ENCODE measurements at places on chromosomes 5 and 9.
A peak's percentile ranks its signal among the peaks of the same experiment; 100 is the strongest.

- DNase-seq: no peak
Measured at GRCh38 chr9:112530751-112531205, 44.2 kb downstream of the KIAA1958 start.

- no peak for DNase-seq
Measured at GRCh38 chr5:68219161-68219816, 3.7 kb downstream of the PIK3R1 start.

GRCh38 chr9:131062969-131063368 lies 33.4 kb upstream of the AIF1L start:
- no peak for DNase-seq

DNA sequence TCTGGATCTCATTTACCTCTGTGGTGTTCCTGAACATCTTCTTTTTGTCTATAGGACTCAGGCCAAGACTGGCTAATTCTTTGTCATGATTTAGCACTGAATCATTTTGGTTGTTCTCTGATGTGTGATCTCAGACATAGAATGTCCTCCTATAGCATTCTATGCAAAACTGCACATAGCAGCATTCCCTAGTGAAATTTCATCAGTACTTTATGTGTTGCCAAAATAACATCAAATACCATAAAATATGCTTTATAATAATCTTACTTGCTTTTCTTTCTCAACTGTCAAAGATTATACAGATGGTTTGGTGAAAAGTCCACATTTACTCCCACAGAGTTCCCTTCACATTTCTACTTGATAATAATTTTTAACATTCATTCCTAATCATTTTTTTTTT lies 115.7 kb upstream of the MPDZ start:
- no peak for DNase-seq

- DNase-seq: no peak
Measured at GRCh38 chr9:121861501-121862180, 210.2 kb downstream of the DAB2IP start.

- DNase-seq: no peak
Measured at GRCh38 chr5:114317751-114318150, 44.1 kb upstream of the KCNN2 start.

GRCh38 chr9:134158753-134159392 lies 5.5 kb downstream of the RNU6ATAC start:
- no peak for DNase-seq

DNA sequence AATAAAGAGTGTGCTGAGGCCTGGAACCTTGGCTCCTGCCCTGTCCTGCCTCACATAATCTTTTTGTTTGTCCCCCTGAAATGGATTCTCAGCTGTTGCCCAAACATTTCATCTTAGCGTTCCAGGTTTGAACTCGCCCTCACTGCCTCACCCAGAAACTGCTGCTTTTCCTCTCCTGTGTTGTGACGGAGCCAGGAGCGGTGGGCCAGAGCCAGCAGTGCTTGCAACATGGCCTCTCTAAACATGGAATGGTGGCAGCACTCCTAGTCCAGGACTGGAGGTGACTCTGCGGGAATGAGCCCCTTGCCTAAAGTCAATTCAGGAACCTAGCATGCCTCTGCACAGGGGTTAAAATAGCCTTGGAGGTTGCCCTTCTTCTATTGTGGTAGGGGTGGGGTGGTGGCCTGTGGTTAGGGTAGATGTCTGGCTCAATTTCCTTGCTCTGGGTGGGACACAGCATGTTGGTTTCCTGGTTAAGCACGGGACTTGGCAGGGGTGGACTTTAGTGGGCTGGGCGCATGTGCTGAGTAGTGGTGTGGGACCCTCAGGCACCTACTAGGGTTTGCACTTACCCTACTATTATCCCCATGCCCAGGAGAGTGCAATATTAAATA lies 101.6 kb downstream of the SLC25A46 start:
- DNase-seq: no peak

DNA sequence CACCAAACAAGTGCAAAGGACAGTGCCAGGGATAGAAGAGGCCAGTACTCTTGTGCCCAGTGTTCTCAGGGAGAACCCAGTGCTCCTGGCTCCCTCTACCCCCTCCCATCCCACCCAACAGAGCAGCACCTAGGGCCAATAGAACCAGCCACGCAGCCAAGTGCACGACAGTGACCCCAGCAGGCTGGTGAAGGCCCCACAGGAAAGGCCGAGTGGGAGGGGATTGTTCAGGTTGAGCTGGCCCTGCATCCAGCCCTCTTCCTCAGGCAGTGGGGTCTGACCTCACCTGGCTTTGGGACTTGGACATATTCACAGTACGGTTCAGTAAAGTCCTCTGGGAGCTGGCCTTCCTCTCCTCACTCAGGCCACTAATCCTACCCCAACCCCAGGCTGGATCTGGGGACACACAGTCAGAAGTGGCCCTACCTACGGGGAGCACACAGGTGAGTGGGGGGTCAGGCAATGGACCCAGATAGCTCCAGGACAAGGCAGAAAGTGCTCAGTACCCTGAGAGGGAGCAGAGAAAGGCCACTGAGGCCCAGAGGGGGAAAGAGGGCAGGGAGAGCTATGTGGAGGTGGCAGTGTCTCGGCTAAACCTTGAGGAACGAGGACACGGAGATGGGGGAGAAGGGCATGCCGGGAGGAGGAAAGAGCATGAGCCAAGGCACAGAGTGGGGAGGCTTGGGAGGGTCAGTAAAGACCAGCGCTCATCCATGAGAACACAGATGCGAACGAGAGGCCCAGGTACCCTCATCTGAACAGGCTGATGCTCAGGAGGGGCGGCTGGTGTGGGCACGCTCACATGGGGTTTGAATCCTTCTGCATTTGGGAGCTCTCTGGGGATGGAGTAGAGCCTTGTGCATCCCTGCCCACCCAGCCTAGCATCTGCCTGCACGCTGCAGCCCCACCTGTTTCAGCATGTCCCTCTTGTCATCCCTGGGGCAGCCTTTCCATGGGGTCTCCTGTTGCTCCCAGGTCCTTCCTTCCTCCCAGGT lies 25.6 kb downstream of the POLR1E start:
- no peak for DNase-seq

- no peak for DNase-seq
Measured at GRCh38 chr5:164057121-164057520, 551.7 kb downstream of the MAT2B start.

DNA sequence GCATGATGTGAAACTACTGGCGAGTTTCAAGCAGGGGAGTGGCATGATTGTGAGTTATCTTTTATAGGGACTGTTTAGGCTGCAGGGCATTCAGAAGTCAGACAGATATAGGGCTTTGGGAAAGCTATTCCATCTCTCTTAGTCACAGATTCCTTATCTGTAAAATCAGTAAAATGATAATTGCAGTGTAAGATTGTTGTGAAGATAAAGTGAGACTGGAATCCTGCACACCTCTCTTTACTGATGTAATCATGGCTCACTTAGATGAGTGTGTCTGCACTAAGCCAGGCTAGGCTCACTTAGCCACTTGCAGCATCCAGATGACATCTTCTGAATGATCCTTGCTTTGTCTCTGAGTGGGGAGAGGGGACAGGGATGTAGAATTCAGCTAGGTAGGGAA lies 81.8 kb upstream of the MAMDC2 start:
- DNase-seq: peak; percentile 22

- DNase-seq: no peak
Measured at GRCh38 chr9:4333787-4334186, 33.9 kb upstream of the GLIS3 start.

- peak; percentile 86 for DNase-seq
Measured at GRCh38 chr9:95091601-95092261, 225.8 kb downstream of the FANCC start.

GRCh38 chr9:27483576-27483975 lies 40.5 kb upstream of the IFNK start:
- DNase-seq: no peak

- no peak for DNase-seq
Measured at GRCh38 chr5:66830636-66831035, 234.4 kb downstream of the MAST4 start.

- DNase-seq: no peak
Measured at GRCh38 chr9:81686614-81687520, 2.5 kb downstream of the TLE1 start.

DNA sequence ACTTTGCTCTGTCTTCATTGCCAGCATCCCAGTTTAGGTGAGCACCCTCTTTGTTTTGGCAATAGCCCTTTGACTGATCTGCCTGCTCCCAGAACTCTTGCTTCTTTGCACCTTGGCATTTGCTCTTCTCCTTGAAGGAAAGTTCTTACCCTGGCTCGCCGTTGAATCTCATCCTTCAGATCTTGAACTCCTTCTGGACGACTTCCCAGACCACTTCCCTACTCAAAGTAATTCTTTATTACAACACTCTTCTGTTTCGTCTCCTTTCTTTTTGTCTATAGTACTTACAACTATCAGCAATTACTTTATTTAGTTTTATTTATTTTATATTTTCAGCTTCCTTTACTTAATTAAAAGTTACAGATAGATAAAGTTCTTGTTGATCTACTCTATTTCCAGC lies 1510.1 kb downstream of the MAT2B start:
- DNase-seq: no peak

DNA sequence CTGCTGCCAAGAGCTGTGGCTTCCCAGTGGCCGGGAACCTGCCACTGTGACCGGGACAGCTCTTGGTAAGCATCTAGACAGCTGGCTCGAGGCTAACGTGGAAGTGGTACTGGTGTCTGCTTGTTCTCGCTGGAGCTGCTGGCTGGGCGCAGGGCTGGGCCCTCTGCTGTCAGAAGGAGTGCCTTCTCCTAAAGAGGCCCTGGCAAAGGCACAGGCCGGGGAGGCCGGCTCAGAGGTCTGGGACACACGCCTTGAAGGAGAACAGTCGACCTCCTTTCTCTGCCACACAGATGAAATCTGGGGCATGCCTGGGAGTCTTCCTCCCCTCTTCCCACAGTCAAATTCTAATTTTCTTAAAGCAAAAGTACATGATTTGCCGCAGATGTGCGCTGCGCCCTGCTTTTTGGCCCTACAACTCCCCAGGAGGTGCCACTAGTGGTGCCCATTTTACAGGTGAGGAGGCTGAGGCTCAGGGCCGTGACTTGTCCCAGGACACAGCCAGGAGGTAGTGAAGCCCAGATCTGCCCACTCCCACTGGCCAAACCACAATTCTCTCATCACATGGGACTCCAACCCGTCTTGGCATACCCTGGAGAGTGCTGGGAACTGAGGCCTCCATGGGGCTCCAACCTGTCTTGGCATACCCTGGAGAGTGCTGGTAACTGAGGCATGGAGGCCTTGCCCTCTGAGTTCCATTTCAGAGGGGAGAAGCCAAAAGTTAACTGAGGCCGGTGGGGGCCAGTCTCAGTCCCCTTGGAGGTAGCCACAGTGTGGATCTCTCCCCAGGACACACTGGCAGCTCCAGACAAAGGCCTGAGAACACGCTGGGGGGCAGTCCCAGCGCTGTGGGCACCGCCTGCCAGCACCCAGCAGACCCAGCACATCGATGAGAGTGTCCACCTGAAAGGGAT lies 12.0 kb upstream of the RXRA start:
- no peak for DNase-seq

DNA sequence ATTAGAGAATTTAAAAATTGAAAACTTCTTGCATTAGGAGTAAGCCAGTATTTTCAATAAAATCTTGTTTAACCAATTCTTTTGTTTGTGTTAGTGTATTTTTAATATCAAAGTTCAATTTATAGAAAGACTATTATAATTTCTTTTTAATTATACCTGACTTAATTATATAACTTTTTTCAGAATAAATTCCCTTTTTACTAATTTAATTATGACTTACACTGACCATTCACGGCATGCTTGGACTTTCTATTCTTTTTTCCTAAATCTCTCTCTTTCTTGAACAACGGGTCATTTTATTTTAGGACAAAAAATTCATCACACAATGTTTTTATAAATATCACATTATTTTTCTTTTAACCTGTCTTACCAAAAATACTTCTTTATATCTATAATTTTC lies 555.3 kb upstream of the PTGER4 start:
- DNase-seq: no peak

GRCh38 chr5:62306896-62307689 lies 1.1 kb downstream of the KIF2A start:
- no peak for DNase-seq

DNA sequence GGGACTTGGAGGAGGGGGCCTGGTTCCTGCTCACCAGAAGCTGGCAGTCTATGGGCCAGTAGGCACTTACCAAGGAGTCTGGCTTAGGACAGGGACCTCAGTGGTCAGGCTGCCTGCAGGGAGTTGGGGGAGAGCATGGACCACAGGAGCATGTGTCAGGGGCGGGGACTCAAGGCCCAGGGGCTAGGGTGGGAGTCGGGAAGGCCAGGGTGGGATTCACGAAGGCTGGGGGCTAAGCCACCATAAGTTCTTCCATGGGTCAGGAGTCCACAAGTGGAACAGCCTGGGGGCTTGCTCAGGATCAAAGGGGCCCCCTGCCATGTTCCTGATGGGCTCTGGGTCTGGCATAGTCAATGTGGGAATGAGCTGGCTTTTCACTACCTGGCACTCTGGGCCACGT lies 11.5 kb upstream of the SLC25A48 start:
- DNase-seq: no peak

GRCh38 chr9:91415290-91415689 lies 8.3 kb downstream of the NFIL3 start:
- no peak for DNase-seq

DNA sequence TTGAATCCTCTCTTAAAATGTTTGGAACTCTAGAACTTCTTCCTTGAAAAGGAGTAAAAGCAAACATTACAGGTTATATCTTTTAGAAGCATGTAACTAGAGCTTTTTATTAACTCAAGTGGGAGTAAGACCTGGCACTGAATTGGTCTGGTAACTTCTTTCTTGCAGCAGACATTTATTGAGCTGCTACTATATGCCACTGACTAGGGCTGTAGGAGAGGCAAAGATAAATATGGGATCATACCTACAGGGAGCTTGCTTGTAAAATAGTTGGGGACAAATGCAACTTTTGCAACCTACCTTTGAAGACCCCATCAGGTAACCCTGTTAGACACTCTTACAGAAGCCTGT lies 231.9 kb upstream of the TUT7 start:
- DNase-seq: no peak

All from BJ (cell line).